ENCODE measurements at places on chromosomes 7 and 10.

DNA sequence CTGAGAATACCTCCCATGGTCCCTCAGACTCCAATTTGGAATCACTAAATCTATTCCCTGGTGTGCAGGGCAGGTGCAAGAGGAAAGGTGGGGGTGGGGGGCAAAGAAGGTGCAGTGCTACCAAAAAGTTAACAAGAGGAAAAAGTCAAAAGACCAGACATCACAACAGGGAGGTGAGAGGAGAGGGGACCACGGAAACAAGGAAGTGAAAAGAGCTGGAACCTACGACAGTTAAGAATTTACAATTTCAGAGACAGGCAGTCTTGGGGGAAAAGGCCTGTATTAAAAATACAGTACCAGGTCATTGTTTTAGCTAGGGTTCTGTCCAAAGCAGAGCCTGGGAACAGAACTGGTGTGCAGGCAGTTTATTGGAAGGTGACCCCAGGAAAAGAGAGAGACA, 14.6 kb downstream of the ITGB1 start:
- DNase-seq: no peak

- DNase-seq: no peak
Observed at GRCh38 chr7:1572111-1572822, 2.4 kb upstream of the PSMG3 start.

- DNase-seq: no peak
Observed at GRCh38 chr7:158885624-158886023, 29.3 kb downstream of the DYNC2I1 start.

GRCh38 chr10:30094601-30095000, 35.2 kb upstream of the JCAD start:
- no peak for DNase-seq

DNA sequence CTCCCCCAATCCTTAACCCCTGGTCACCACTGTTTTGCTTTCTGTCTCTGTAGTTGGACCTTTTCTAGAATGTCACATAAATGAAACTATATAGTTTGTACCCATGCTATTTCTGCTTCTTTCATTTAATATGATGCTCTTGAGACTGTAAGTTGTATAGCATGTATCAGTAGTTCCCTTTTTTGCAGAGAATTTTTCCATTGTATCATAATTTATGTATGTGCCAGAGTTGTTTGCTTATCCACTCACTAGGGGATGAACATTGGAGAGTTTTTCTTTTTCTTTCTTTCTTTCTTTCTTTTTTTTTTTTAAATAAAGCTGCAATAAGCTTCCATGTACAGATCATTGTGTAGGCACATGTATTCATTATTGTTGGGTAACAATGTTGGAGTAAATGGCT, 544.8 kb downstream of the CNTNAP2 start:
- DNase-seq: no peak

DNA sequence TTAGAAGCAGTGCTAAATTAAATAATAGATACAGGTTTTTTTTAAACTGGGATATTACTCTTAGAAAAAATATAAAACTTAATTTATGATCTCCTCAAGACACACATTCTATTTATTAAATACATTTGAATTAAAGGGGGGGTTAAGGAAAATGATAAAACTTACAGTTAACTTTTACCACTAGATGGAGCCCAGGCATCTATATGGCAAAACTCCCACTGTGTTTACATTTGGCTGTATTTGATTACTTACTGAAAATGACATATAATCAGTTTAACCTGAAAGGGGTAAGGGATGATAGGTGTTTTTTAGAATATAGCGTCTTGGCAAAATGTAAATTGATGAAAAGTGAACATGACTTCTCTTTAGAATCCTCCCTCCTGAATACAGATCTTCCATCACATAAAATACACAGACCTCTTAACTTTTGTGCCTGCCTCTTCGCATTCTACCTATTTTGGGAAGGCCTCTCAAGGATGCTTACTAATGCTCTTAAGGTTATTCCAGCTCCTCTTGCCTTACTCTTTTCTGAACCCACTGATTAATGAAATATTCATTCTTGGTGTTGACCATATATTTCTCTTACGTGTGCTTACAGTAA, 235.7 kb downstream of the AGMO start:
- no peak for DNase-seq

All from glutamatergic neuron (in vitro differentiated cells).